ENCODE measurements at places on chromosomes 3 and 15.

GRCh38 chr3:64501298-64501906, 186.4 kb downstream of the ADAMTS9 start:
- no peak for DNase-seq

DNA sequence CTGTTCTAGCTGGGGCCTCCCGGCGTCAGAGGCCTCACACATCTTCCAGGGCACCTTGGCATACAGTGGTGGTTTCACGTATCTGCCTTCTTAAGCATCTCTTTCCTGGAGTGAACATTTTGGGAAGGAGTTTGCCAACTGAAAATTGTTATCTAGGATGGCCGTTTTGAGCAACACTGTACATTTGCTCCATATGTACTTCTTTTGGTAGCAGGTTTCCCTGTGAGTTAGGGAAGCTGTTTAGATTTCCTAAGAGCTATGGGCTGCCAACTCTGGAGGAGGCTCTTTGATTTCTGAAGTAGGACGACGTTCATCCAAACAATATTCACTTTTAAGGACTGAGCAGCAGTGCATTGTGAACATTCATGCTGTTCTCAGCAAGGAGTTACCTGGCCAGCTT, 665.9 kb downstream of the SQOR start:
- DNase-seq = no peak

- no peak for DNase-seq
These were observed 150.5 kb upstream of the NPHP3 start for GRCh38 chr3:132872711-132873110.

- no peak for DNase-seq
These were observed 477.9 kb upstream of the NECTIN3 start for GRCh38 chr3:110593749-110594148.

DNA sequence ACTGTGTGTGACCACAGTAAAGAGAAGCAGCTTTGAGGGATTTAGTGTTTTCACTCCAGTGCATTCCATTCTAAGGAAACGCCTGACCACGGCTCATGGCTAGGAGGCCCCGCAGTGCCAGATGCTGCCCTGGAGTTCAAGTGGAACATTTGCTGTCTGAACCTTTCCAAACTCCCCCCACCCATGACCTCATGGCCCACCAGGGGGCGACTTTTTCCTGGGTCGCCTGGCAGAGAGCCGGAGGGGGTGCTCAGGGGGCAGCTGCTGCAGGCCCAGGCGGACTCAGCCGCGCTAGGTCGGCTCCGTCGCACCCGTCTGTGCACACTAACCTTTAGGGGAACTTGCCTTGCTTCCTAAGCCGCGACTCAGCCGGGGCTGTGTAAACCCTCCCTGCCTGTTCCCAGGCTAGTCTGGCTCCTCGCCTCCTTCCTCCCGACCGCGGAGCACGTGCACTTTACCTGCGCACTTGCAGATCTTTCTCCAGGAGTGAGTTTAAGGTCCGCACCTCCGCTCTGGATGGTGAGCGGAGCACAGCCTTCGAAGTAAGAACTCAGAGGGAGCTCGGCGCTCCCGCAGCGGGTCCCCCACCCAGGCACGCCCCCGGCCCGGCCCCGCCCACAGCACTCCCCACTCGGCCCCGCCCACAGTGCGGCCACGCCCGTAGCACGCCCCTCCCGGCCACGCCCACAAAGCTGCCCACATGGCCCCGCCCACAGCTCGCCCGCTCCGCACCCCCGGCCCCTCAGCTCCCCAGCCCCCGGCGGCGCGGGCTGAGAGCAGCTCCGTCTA, at the start of gene OCA2:
TSS of gene OCA2 (minus strand) at position 550 of the 789 bp plus-strand sequence. CDS start 17,441 bp downstream, outside the sequence.
- no peak for DNase-seq

DNA sequence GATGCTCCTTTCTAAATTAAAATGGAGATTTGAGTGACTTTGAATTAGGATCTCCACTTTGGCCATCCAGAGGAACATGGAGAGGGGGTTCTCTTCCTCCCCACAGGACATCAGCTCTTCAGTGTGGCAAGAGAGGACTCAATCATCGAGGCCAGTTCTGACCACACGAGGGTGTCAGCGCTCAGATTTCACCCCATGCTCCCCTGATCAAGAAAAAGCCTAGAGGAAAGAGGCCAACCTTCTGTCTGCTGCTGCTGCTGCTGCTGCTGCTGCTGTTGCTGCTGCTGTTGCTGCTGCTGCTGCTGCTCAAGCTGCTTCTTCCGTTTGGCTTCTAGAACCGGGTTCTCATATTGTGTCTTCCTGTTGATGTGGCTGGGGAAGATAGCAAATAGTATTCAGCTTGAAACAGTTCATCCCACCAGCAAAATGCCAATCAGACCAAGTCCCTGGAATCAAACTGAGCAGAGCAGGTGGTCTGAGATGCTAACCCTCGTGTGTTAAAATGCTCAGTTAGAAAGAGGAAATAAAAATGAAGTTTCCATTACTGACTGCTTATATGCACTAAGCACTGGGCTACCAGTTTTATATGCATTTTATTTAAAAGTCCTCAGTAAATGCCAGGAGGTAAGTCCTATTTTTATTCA, 599.0 kb downstream of the MAGI1 start:
- no peak for DNase-seq

- no peak for DNase-seq
These were observed 12.1 kb downstream of the FNDC3B start for GRCh38 chr3:172051310-172051956.

- no peak for DNase-seq
These were observed 61.9 kb upstream of the NR2F2 start for GRCh38 chr15:96268442-96269204.

- DNase-seq = no peak
These were observed 60.7 kb upstream of the RAB6B start for GRCh38 chr3:133956353-133956752.

DNA sequence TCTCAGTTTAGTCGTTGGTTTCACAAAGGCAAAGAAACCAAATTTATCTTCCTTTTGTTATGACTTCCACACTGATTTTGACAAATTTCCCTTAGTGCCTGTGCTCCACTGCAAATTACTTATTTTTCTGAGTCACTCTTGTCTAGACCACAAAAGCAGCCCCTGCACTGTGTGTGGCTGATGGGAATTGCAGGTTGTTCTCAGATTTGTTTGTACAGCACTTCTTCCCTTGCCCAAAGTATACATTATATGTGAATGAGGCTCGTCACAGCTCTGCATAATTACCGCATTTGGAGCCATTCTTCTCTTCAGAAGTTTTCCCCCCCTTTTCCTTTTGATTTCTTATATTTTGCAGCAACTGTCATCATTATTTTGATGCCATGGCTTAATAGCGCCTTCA, 354.2 kb upstream of the IL12A start:
- DNase-seq = no peak

DNA sequence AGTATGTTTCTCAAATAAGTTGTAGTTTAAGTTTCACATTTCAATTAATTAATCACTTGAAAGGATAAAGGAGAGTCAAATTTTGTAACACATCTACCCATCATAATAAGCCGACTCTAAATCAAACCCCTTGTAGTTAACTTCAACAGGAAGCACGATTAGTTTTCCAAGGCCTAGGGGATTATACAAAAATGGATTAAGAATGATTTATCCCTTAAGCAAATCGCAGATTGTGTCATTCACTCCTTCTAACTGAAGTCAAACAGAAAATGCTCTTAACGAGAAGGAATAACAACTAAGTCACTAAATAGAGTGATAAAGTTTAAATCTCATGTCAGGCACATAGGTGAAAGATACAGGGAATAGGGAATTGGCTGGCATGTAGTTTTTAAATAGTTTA, 792.8 kb downstream of the ZPLD1 start:
- no peak for DNase-seq

GRCh38 chr3:172993412-172993811, 147.6 kb downstream of the SPATA16 start:
- no peak for DNase-seq

- DNase-seq = no peak
These were observed 1.6 kb downstream of the CYP11A1 start for GRCh38 chr15:74365598-74366445.

DNA sequence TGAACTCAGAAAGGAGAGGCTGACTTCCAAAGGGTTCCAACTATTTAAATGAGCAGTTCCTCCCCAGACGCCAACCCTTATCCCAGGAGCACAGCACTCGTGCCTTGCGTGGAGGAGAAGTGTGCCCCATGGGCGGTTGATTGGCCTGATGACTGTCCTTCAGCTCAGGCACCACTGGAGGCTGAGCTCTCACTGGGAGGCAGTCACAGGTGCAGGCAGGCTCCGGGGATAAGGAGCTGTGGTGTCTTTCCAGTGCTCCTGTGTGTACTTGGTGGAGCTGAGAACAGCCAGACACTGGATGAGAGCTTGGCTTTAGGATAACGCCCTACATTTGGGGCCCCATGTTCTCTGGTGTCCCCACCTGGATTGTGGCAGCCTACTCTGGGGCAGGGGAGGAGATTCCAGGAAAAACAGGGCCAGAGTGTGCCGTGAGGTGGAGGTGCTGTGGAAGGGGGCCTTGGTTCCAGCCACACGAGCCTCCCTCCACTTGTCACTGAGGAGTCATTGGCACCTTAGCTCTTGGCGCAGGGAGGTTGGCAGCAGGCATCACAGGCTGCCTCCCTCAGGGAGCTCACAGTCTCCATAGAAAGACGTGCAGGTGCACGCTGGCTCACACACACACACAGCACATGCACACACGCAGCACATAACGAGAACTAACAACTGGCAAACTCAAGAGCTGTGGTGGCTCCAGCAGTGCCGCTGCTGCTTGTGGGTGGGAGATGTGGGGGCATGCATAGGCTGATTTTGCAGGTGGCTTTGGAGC, 22.7 kb upstream of the EPHB3 start:
- DNase-seq = no peak

DNA sequence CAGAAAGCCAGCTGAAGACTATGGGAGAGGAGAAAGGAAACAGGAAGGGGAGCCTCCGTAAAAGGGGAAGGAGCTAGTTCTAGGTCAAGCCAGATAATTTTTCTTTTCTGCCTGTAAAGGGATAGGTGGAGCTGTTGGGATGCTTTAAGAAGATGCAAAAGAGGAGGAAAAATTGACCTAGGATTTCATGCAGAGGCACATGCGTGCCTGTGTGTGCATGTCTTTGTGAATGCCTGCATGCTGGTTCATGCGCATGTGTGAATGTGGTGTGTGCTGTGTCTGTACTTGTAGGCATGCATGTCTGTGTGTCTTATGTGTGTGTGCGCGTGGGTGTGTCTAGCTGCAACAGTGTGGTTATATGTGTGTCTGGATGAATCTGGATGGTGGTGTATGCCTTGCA, 27.3 kb downstream of the CCDC33 start:
- no peak for DNase-seq

All from activated naive CD4-positive, alpha-beta T cell treated with anti-CD3 and anti-CD28 coated beads, Interleukin-2, amount 50 U/mL, for 72 hours (primary cell).